ENCODE measurements at places on chromosomes 5 and 9.

GRCh38 chr9:131117121-131117761, 8.1 kb upstream of the NUP214 start:
- DNase-seq, result no peak

- no peak for DNase-seq
Observed at GRCh38 chr5:3384531-3384930, 211.1 kb upstream of the IRX1 start.

GRCh38 chr5:76221311-76221710, 138.1 kb downstream of the SV2C start:
- DNase-seq, result no peak

- DNase-seq, result no peak
Observed at GRCh38 chr9:29339387-29339786, 1766.1 kb upstream of the C9orf72 start.

GRCh38 chr5:148830211-148830610, 3.8 kb downstream of the ADRB2 start:
- DNase-seq, result no peak

DNA sequence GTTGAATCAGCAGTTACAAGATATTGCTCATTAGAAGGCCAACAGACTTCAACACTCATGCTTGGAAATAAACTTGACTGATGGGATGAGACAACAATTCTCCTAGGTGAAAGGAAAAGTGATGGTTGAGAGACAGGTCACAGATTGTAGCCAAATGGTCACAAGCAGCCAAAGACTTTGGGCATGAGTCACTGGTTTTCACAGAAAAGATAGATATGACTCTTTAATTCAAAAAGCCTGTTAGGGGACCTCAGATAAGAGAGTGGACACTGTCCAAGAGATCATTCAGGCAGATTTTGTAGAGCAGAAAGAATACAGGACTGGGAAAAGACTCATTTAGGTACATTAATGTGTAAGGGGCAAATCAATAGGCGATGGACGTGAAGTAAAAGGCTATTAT, 982.5 kb downstream of the MAT2B start:
- DNase-seq, result no peak

DNA sequence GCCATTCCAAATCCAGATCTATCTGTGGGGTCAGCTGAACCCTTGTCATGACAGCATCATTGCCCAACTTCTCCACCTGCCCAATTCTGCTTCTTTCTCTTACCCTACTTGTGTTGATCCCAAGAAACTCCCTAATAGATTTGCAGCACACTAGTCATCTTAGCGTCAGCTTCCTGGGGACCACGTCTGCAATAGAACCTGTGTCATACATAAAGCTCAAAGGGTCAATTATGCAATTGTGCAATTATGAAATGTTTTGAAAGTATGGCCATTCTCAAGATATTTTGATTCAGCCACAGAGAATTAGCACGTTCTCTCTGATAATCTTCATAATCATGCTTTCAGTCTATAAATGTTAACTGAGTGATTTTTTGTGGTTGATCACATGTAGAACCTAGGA, 87.4 kb upstream of the PAPPA start:
- DNase-seq, result no peak

DNA sequence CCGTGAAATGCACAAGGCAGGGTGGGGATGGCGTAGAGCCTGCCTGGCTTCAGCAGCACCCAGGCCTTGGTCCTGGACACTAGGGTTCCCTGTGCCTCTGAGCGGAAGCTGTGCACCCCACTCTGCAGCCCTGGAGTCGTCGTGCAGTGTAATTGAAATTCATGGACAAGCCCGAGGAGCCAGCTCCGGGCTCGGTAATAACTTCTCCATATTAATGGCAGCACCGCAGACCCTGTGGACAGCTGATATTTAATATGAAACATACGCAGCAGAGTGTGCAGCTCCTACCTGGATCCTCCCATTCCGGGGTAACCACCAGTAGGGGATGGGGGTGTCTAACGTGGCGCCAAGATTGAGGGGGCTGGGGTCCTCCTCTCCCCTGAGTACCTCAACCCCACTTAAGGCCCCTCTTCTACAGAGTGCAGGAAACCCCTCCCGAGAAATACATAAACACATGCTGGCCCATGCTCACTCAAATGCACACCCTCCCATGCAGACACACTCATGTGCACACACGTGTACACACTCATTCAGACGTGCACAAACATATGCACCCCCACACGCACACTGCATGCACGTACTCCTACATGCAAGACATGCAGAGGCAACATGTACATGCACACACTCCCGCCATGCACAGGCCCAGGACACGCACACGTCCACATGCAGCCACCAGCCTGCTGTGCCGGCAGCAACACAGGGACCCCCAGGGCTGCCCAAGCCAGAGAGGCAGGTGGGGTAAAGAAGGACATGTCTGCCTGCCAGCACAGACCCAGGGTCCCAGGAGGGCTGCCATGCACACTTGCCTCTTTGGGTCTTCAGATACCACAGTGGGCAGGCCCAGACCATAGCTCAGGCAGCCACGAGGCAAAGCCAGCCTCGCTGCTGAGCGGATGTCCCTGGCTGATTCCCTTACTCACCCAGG, 8.1 kb downstream of the ADAMTS2 start:
- DNase-seq, result no peak
